ENCODE measurements at places on chromosomes 16 and 17.
A peak's percentile ranks its signal among the peaks of the same experiment; 100 is the strongest.

DNA sequence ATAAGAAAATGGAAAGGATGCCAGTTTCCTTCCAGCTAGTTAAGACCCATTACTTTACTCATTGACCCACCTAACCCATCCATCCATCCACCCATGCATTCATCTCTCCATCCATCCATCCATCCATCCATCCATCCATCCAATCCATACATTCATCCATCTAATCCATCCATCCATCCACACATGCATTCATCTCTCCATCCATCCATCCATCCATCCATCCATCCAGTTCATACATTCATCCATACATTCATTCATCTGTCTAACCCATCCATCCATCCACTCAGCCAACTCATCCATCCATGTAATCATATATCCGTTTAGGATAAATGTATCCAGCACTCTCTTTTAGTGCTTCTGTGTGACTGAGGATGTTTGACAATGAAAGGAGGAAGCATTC is 178.8 kb upstream of the CACNG3 start:
- no peak for DNase-seq

GRCh38 chr16:21603928-21604327 is 4.6 kb downstream of the METTL9 start:
- DNase-seq: no peak

DNA sequence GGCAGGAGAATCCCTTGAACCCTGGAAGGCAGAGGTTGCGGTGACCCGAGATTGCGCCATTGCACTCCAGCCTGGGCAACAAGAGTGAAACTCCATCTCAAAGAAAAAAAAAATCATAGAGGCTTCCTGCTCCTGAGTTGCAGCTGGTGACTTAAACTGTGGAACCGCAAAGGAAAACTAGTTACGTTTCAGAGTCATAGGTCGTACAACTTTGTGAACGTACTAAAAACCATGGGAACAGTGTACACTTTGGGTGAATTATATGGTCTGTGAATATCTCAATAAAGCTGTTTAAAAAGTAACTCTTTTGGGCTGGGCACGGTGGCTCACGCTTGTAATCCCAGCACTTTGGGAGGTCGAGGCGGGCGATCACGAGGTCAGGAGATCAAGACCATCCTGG is 23.6 kb downstream of the SLC5A10 start:
- no peak for DNase-seq

DNA sequence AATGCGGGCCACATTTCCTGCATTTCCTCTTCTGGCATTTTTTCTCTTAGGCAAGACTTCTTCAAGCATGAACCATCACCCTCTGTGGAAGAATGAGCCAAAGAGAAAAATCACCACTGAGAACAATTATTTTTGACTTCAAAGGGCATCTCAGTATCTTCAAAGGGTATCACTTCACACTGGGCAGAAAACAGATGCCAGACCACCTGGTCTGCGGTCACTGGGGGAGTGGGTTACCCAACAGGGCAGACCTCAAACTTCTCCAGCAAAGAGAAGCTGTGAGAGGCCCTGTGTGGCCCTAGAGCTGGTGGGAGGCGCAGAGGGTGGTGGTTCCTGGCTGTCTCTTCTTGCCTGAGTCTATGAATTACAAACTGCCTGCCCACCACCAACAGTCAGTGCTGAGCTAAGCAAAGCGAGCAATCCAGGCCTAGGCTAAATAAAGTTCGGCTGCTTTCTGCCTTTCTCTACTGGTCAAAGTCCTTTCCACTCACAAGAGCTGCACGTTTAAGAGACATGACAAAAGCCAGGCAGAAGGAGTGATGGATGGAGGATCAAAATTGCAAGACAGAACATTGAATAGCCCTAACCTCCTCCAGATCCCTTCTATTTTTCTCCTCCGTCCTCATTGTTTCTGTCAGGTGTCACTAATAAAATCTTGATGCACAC is 602.7 kb upstream of the CDH5 start:
- DNase-seq: no peak

GRCh38 chr16:31439519-31439918 is 3.1 kb downstream of the ZNF843 start:
- DNase-seq: no peak

DNA sequence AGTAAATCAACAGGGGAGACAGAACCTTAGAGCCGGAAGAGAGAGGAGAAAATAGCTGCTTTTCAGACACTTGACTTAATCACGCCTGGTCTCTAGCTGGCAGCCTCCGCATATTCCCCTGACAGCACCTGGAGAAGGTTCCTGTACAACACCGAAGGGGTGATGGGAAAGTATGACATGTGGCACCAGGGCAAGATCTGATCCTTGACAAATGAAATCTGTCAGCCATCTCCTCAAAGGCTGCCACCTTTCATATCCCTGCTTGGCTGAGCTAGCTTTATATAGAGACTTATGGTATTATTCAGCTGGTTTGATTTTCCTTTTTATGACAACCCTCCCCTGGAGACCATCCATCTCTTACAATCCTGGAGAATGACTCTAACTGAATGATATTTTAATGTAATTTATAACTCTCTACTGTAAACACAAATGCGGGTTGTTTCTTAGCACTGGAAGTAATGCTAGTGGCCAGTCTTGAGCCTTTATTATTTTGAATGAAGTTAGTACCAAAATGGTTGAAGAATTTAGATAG is 1205.3 kb upstream of the CDH8 start:
- peak; percentile 3 for DNase-seq

GRCh38 chr17:77556383-77557061 is 402.0 kb upstream of the TNRC6C start:
- DNase-seq: no peak

DNA sequence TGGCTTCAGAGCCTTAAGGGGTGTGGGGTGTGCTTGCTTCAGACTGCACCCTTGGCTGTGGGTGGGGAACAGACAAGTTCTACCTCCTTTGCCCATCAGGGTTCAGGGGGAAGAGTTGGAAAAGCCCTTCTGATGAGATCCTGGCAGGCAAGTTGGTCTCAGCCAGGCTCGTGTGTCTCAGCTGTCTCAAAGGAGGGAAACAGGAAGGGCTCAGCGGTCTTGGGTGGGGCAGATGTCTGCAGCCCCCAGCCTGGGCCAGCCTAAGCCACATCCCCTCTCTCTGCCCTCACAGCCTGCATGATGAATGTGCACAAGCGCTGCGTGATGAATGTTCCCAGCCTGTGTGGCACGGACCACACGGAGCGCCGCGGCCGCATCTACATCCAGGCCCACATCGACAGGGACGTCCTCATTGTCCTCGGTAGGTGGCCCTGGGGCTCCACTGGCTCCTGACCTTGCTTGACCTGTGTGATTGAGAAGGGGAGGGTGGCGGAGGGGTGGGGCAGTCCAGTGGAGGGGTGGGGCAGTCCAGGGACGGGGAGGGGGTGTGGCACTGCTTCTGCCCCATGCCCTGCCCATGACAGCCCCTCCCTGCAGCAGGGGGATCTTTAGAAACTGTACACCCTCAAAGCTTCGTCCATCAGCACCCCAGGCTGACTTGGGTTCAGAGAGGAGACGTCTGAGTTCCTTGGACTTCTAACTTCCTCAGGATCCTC is 199.5 kb downstream of the PRKCB start:
- no peak for DNase-seq

GRCh38 chr16:67460168-67460567 is 20.8 kb downstream of the ATP6V0D1 start:
- no peak for DNase-seq

DNA sequence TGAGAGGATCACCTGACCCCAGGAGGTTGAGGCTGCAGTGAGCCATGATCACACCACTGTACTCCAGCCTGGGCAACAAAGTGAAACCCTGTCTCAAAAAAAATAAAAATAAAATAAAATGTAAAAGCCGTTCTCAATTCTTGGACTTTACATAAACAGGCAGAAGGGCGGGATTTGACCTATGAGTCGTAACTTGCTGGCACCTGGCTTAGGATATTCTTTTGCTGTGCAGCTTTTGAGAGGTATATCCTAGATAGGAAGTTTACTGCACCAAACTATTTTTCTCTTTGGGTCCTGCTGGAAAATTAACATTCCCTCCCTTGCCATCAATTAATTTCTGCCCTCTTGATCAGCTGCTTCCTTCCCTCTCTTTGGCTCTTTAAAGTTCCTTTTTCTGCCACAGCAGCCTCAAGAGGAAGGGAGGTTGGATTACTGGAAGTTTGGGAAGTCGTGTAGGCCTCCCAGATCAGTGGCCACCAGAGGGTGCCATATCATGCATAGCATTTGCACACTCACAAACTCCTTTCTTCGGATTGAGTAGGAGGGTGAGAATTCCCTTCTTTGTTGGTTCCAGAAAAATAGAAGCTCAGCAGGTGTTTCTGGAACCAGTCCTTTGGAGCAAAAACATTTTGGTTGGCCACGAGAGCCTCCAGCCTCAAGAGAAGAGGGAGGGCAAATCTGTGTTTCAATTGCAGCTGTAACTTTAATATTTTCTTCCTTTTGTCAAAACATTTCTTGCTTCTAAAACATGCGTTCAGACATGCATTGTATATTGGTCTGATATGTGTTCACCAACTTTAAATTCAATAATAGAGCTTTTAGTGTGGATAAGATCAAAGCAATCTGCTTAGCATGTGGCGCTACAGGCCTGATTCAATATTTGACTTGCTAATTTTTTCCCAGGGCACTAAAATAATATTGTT is 147.3 kb downstream of the CCDC182 start:
- DNase-seq: peak; percentile 87

GRCh38 chr16:85629326-85629725 is 16.2 kb downstream of the GSE1 start:
- no peak for DNase-seq

- no peak for DNase-seq
These were observed 524.9 kb downstream of the WWOX start for GRCh38 chr16:78624366-78624765.

Data from SK-N-DZ (cell line).